B cell (primary cell): ENCODE measurements at places on chromosomes 4 and X. TPM values are rescaled to one million over a fixed set of nuclear protein-coding genes. Genes with fewer than 3 reads are reported as not detected.
A peak's percentile ranks its signal among the peaks of the same experiment; 100 is the strongest.

Gene SUPT20HL1
- not detected in 2 replicates for polyA plus RNA-seq

Gene GPR82
- polyA plus RNA-seq: not detected in 2 replicates

Gene XAGE1A
- not detected in 2 replicates for polyA plus RNA-seq

Gene TBC1D9
- 48.5 and 48.9 TPM in 2 replicates for polyA plus RNA-seq

Gene AFF2
- polyA plus RNA-seq: 0.06 and 0.20 TPM in 2 replicates

GRCh38 chr4:185793116-185793485 lies 18.9 kb downstream of the SORBS2 start:
- DNase-seq: no peak

DNA sequence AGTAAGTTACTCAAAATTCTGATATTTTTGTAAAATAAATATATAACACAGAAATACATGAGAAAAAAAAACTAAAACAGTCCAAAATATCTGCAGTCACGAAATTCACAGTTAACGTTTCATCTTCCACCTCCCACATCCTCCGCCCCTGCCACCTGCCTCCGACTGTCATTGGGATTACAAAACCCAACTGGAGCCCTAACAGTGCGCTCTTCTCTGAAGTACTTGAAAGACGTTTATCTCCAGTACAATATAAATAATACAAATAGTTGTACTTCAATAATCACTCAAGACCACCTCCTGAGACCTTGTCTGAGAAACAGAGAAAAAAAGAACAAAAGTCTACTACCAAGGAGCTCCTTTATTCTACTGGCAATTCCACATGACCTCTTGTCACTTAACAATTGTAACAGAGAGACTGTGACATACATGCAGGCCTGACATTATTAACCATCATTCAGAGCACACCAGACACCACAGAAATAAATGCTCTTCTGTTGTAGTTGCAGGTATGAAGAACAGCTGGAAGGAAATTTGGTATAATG lies 280.6 kb downstream of the PPP3CA start:
- no peak for DNase-seq

DNA sequence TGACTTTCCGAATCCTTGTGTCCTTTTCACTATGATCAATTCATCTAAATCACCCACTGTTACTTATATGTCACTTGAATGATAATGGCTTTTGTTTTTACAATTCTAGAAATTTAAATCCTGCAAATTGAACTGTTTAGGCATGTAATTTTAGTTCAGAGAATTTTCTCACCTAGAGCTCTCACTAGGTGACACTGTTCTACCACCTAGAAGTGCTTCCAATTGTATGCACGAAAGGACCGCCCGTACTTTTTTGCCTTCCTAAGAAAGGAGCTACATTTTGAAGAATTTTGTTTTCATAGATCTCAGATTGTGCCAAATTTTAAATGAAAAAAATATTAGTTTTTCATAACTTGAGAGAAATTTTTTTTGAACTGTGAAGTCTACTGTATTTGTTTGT lies 481.6 kb upstream of the FSTL5 start:
- DNase-seq: no peak

- DNase-seq: peak; percentile 4
These were observed 126.5 kb downstream of the QDPR start for GRCh38 chr4:17385403-17385802.

- DNase-seq: peak; percentile 73
These were observed 674 bp upstream of the DIAPH2 start for GRCh38 chrX:96683997-96684338.

DNA sequence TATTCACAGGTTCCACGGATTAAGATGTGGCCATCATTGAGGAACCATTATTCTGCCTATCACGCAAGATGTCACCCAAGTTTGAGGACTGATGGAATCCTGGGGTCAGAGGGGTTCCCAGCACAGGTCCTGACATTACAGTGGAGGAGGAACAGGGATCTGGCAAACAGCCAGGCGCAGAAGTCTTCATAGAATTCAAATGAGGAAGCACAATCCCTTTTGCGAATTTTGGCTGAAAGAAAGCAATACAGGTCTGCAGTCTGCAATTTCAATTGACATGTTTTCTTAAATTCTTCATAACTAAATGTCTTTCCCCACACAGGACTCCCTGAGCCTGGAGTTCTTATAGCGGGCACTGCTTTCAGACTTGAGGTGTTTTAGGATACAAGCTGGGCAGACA lies 14.5 kb downstream of the DOCK11 start:
- DNase-seq: no peak
